ENCODE measurements at places on chromosomes 16 and 17.

GRCh38 chr16:23407436-23408127, 45.4 kb downstream of the COG7 start:
- no peak for DNase-seq

GRCh38 chr17:70254735-70255460, 85.6 kb downstream of the KCNJ2 start:
- DNase-seq = no peak

- peak; percentile 76 for DNase-seq
Observed at GRCh38 chr16:28623172-28623711, 13.4 kb upstream of the SULT1A1 start.

DNA sequence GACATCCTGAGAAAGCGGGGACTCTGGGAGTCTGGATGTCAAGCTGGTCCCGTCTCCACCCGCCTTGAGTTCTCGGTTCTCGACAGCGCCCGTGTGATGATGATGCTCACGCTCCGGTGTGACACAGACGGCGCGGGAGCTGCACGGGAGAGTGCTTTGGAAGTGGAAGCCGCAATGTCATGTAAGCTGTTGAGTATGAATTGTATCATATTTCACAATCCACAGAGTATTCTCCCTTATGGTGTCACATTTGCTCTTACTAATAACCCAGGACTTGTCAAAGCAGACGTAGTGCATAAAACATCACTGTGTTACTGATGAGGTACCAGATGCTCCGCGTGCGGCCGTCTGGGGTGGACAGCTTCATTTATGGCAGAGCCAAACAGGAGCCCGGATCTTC, 217.5 kb upstream of the CHMP6 start:
- no peak for DNase-seq

DNA sequence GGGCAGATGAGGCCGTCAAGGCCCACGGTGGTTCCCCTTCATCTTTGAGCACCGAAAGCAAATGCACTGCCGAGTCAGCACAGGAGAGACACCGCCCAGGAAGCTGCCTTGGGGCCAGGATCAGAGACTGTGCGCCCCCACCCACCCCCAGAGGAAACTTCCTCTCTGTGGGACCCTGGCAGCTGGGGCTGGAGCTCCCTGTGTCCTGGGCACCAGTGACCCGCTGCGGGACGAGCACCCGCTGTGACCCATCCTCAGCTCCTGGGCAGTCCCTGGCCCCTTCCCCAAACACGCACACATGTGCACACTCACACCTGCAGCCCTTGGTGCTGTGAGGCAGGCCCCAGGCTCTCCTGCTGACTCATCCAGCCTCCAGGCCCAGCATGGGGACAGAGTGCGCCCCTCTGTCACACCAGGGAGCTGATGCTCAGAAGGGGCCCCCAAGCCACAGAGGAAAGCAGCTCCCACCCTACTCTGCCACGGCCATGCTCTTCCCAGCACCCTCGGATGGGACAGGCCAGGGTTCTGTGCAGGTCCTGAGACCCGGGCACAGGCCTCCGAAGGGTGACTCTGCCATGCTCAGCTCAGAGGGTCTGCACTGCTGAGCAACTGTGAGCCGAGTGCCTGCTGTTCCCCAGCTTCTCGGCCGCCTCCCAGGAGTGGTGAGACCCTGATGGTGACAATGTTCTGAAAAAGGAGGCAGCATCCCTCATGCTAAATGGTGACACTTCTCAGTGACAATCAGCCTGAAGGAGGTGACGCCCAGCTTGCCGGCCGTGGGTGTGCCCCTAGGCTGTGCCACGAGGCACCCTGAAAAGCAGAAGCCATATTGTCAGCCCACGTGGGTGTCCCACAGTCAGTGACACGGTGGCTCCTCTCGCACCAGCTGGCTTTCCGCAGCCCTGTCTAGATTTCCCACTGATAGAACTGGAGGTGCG, 3.6 kb downstream of the PIEZO1 start:
- no peak for DNase-seq

GRCh38 chr16:28923652-28924398, 1.2 kb downstream of the RABEP2 start:
- no peak for DNase-seq

DNA sequence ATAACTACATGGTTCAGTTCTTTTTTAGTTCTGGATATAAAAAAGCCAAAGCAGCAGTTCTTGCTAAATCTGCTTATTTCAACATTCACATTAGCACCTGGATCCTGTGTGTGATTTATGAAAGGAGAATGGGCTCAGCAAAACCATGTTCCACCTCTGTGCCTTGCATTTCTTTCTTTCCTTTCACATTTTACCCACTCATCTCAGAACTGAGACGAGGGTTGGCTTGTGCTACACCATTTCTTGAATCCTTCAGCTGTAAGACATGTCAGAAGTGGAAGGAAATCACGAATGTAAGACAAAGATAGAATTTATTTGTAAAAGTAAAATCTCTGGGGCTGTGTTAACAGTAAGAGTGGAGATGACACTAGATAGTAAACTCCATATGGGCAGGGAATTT, 1.2 kb upstream of the UTP6 start:
- no peak for DNase-seq

- DNase-seq = peak; percentile 85
Observed at GRCh38 chr17:79192503-79193351, 118.1 kb downstream of the ENGASE start.

DNA sequence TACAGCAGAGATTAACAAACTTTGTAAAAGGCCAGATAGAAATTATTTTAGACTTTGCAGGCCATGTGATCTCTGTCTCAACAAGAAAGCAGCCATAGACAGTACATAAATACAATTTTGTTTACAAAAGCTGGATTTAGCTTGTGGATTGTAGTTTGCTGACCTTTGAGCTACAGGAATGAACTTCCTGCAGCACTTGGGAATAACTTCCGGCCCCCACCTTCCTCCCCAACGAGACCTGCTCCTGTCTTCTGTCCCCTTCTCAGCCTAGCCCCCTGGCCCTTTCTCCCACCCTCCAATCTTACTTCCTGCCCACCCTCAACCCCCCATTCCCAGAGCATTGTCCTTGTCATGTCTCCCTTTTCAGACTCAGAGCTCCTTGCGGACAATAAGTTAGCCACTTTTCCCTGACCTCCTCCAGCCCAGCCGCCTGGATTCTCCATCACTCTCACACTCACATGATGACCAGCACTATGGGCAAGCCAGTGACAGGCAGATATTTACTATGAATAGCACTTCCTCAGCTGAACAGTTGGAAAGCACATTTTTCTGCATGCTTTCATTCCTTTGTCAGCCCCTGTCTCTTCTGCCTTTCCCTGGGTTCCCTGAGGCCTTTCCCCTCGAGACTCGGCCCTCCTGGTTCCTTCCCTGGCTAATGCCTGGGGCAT, 27.6 kb upstream of the DLX3 start:
- no peak for DNase-seq

GRCh38 chr16:81318711-81319110, 3.9 kb downstream of the GAN start:
- DNase-seq = no peak

DNA sequence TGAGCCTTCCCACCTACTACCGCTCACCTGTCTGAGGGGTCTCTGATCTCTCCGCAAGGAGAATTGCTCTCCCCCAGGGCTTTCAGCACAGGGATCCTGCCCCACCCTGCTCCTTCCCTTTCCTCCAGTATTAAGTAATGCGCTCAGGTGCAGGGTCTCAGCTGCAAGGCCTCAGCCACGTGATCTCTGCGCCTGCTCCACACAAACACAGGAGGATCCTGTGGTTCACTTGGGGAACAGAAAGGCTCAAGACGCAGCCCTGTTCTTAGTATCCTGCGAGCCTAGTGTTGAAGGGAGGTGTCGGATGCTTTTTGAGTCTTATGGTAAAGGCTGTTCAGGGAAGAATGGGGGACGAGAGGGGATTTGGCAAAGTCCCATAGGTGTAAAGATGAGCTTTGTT, 41.6 kb upstream of the GCSH start:
- DNase-seq = no peak

DNA sequence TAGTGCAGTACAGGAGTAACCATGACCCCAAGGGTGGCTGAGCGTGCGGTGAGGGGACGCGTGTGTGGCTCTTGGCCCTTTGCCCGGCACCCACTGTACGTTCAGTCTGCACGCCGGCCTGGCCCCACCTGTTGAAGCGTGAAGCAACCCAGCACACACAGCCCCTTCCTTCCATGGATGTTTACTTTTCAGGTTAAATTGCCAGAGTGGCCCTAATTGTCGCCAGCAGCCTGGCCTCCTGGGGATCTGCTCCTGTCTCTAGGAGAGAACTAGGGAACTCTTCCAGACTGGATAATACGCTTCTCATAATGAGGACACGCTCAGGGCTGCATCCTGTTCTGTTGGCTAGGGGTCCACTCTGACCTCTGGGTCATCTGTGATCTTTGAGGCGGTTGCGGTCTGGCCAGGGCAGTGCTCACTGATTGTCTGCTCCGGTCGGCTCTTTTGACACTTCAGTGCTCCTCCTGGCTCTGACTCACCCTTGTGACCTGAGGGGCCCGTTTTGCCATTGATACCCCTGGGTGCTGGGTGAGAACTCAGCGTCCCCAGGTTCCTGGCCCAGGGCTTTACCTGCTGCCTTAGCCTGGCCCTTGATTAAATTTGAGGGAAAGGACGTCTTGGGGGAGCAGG, 27.7 kb downstream of the TPSG1 start:
- DNase-seq = no peak

DNA sequence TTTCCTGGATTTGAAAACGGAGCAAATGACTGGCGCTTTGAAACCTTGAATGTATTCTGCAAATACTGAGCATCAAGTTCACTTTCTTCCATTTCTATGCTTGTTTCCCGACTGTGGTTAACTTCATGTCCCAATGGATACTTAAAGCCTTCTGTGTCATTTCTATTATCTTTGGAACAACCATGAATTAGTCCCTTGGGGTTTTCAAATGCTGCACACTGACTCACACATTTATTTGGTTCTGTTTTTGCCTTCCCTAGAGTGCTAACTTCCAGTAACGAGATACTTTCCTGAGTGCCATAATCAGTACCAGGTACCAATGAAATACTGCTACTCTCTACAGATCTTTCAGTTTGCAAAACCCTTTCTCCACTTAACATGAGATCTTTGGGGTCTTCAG, 32.3 kb downstream of the BRCA1 start:
- no peak for DNase-seq

DNA sequence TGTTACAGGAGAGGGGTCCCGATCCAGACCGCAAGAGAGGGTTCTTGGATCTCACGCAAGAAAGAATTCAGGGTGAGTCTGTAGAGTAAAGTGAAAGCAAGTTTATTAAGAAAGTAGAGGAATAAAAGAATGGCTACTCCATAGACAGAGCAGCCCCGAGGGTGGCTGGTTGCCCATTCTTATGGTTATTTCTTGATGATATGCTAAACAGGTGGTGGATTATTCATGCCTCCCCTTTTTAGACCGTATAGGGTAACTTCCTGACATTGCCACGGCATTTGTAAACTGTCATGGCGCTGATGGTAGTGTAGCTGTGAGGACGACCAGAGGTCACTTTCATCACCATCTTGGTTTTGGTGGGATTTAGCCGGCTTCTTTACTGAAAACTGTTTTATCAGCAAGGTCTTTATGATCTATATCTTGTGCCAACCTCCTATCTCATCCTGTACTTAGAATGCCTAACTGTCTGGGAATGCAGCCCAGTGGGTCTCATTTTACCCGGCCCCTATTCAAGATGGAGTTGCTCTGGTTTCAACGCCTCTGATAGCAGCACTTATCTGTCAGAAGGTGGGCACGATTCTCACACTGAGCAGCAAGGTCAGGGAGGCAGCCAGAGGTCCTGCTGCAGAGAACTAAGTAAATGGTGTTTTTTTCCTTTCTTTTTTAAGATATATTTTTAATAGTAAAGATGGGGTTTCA, 26.5 kb upstream of the XYLT2 start:
- DNase-seq = no peak

- DNase-seq = no peak
Observed at GRCh38 chr16:78389009-78389498, 289.6 kb downstream of the WWOX start.

- no peak for DNase-seq
Observed at GRCh38 chr17:1304522-1304921, 25.1 kb downstream of the TRARG1 start.

DNA sequence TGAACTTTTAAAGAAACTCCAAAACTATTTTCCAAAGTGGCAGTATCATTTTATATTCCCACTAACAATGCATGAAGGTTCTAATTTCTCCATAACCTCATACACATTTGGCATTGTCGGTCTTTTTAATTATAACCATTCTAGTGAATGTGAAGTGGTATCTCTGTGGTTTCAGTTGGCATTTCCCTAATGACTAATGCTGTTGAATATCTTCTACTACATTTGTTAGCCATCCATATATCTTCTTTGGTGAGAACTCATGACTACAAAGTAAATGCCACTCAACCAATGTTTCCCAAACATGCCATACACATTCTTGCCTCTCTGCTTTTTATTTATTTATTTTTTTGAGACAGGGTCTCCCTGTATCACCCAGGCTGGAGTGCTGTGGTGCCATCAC, 31.7 kb upstream of the TAOK1 start:
- DNase-seq = no peak

- peak; percentile 79 for DNase-seq
Observed at GRCh38 chr16:1188432-1189189, 35.7 kb downstream of the CACNA1H start.

- peak; percentile 69 for DNase-seq
Observed at GRCh38 chr16:85733839-85734170, 17.1 kb downstream of the C16orf74 start.

GRCh38 chr17:39889200-39889599, 21.2 kb downstream of the ZPBP2 start:
- DNase-seq = no peak

Data from eye (tissue), 1 donor.